ENCODE measurements at places on chromosomes 11 and 22.

DNA sequence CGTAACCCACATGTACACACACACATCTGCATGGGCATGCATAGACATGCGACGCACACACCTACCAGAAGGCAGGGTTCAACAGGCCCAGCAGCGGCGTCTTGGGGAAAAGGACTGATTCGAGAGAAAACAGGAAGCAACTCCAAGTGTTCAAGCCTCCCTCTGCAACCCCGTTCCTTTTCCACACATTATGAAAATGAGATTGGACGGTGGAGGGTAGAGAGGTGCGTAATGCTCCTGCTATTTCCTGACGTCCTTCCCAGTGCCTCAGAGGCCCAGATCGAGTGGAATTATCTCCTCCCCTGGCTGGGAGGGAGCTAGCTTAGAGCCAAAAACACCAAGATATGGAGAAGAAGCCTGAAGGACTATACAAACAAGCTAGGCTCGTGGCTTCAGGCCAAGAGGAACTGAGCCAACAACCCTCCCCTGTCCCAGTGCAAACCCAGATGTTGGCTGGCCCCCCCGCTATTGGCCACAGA, 289.2 kb downstream of the MN1 start:
- DNase-seq: no peak

- no peak for DNase-seq
These were observed 79.5 kb upstream of the ZBED5 start for GRCh38 chr11:10937385-10937771.

DNA sequence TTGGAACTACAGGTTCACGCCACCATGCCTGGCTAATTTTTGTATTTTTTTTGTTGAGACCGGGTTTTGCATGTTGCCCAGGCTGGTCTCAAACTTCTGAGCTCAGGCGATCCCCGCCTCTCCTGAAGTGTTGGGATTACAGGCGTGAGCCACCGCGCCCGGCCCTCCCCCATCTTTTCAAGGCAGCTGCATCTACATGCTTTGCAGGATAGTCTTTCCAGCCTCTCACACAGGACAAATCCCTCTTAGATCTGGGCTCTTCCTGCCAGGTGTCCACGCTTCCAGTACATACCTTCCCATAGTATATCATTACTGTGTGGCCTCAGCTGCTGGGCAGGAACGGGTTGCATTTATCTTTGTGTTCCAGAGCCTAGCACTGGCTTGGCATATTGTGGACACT, 49.7 kb downstream of the C11orf96 start:
- no peak for DNase-seq

DNA sequence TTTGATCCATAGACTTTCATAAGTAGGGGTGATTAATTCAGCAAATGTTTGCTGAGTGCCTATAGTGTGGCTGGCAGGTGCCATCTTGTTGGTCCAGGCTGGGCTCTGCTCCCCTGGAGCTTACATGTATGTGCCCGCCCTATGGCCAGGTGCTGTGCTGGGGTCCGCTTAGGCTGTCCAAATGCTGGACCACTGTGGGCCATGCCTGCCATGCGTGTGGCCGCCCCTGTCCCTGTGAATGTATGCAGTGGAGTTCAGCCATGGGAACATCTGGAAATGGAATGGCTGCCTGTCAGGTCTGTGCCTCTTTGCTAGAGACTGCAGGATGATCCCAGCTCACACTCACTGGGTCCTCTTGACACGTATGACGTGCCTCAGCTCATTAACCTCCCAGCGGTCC, 594.6 kb downstream of the TBC1D22A start:
- DNase-seq: peak; percentile 33

DNA sequence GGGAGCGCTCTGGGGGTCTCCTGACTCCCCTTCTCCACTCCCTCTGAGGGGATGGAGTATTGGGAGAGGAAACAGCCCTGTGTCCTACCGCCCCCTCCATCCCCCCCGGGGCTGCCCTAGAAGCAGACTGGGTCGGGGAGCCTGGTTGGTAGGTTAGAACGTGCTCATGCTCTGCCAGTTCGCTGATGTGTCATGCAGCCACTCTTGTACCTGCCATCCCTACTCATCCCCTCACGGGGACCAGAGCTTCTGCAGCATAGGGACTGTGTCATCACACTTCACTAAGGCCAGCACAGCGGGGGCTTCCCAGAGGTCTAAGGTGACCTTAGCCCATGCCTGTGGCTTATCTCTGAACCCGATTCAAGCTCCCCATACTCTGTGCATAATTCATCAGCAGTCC, 4.7 kb downstream of the KCNJ1 start:
- no peak for DNase-seq

DNA sequence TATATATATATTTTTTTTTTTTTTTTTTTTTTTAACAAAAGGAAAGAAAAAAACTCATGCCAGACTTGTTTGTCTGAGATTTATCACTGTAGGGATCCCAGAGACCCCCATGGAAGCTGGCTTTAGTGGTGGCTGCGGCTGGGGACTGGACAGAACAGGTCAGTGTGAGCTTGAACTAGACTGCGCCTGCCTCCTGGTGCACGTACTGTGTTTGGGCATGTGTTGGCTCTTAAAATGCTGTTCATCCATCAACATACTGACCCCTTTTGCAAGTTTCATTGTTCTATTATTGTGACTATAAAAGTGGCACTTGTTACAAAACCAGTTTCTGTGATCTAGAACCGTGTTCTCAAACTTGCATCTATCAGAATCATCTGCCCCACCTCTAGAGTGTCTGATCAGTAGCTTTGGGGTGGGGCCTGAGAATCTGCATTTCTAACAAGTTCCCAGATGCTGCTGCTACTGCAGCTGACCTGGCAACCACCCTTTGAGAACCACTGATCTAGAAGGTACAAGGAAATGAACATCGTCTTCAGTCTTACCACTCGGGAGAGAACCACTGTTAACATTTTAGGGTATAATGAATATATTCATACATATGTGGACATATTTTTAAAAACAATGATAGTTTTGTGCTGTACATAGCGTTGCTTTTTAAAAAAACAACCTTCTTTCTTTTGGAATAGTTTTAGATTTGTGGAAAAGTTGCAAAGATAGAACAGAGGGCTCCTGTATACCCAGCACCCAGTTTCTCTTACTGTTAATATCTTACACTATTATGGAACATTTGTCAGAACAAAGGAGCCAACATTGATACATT, 54.0 kb downstream of the ZNRF3 start:
- DNase-seq: no peak

- DNase-seq: no peak
These were observed 34.6 kb downstream of the LGR4 start for GRCh38 chr11:27437829-27438594.

GRCh38 chr22:22930571-22931556, 43.2 kb downstream of the IGLL5 start:
- DNase-seq: no peak

All from activated CD8-positive, alpha-beta memory T cell treated with anti-CD3 and anti-CD28 coated beads for 24 hours (primary cell).